ENCODE measurements at places on chromosomes 5 and 9.

GRCh38 chr9:116686135-116686534 lies 970 bp upstream of the TRIM32 start:
- no peak for DNase-seq

GRCh38 chr9:22088053-22088716 lies 79.1 kb upstream of the CDKN2B start:
- DNase-seq = no peak

GRCh38 chr9:108836781-108837180 lies 19.0 kb downstream of the ACTL7B start:
- DNase-seq = no peak

- DNase-seq = no peak
Observed at GRCh38 chr9:115275753-115276152, 157.8 kb upstream of the TNC start.

GRCh38 chr9:122386311-122386872 lies 15.6 kb downstream of the PTGS1 start:
- DNase-seq = no peak

- DNase-seq = no peak
Observed at GRCh38 chr9:5446451-5447236, 3.7 kb upstream of the CD274 start.

- DNase-seq = no peak
Observed at GRCh38 chr9:137924761-137925369, 47.3 kb downstream of the CACNA1B start.

Measured in hippocampal formation (tissue), 2 donors.